ENCODE measurements at places on chromosomes 12 and 14.

DNA sequence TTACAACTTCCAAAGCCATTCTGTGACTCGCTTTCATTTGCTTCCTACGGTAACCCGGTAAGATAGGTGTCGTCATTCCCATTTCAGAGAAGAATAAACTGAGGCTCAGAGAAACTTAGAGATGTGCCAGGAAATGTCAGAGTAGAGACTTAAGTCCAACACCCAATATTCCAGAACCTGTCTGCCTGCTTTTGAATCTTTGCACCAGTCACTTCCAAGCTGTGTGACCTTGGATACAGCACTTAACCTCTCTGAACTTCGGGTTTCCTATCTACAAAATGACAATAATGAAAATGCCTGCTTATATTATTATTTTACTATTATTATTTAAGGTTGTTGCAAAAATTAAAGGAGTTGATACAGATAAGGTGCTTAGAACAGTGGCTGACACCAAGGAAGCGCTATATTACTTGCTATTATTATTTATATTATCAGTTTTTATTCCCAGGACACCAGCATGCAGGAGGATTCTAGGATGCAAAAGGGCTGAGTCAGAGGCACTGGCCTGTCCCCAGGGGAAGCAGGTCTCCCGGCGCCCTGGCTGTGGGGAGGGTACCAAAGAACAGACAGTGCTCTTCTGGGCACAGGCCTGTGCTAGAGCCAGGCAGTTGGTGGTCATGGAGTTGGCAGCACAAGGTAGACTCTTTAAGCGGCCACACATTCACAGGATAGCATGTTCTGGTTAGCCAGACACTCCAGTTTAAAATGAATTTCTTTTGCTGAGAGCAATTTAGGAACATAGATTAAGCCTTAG lies 5.4 kb downstream of the HSPB8 start:
- no peak for DNase-seq

- no peak for DNase-seq
These were observed 207.3 kb downstream of the PCNX1 start for GRCh38 chr14:71114565-71114964.

DNA sequence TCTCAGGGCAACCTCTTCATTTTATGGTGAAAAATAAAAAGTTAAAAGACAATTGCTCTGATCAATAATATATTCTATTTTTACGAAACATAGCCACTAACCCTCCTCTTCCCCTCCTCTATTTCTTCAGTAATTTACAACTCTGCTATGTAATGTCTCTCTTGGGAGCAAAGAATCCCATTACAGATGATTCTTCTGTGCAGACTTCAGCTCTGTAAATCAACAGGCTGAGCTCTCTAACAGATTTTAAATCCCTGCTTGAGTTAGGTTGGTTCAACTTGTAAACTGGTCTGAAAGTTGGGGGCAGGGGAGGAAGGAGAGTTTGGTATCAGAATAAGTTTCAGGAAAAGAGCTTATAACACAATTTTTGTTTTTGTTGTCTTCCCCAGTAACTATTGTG lies 151.0 kb downstream of the SLC25A21 start:
- no peak for DNase-seq

- DNase-seq, result no peak
These were observed 16.3 kb upstream of the FLVCR2 start for GRCh38 chr14:75562089-75562488.

DNA sequence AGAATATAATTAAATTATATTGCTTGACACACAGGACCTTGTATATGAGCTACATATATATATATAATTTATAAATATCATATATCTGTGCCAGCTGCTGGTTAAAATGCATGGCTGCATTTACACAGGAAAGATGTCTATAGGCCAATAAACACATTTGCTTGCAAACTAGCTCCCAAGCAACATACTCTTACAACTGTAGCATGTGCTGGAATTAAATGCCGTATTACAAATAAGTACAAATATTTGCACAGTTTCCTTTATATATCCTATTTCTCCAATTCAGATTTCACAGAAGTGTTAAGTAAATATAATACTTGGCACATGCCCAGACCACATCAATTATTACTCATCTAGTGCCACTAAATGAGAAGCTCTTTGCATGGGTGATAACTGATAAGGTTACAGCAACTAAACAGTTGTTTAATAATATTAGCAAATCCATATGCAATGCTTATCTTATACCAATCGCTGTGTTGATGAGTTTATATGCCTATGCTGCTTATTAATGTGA lies 66.7 kb upstream of the E2F7 start:
- no peak for DNase-seq

DNA sequence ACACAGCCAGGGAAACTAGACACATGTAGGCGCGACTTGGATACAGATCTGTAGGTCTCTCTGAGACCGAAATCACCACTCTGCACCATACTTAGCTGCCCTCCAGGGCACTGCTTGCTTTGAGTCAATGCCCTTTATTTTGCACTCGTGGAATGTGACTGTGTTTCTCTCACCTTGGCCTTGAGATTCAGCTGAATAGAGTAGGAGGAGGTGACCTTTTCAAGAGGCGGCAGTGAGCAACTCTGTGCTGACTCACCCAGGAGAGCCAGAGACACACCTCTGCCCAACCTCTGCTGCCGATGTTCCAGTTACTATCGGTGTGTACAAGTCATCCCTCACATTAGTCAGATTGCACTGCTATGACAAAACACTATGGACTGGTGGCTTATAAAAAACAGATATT lies 583.4 kb downstream of the VRK1 start:
- DNase-seq, result no peak

DNA sequence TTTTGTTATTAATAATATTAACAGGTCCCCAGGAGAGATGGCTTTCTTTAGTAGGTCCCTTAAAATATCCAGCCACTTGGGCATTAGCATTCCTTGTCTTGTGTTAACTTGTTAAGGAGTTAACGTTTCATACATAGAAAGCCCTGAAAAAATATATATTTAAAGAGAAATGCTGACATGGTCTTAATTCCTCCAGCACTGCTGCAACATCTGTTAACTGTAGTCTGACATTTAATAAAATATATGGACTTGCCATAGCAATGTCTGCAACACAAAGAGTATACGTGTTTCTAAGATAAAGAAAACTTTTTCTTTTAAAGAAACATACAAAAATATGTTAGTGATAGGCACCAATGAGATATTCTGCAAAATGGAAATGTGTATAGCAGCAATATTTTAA lies 10.0 kb downstream of the SLC38A4 start:
- DNase-seq, result no peak

DNA sequence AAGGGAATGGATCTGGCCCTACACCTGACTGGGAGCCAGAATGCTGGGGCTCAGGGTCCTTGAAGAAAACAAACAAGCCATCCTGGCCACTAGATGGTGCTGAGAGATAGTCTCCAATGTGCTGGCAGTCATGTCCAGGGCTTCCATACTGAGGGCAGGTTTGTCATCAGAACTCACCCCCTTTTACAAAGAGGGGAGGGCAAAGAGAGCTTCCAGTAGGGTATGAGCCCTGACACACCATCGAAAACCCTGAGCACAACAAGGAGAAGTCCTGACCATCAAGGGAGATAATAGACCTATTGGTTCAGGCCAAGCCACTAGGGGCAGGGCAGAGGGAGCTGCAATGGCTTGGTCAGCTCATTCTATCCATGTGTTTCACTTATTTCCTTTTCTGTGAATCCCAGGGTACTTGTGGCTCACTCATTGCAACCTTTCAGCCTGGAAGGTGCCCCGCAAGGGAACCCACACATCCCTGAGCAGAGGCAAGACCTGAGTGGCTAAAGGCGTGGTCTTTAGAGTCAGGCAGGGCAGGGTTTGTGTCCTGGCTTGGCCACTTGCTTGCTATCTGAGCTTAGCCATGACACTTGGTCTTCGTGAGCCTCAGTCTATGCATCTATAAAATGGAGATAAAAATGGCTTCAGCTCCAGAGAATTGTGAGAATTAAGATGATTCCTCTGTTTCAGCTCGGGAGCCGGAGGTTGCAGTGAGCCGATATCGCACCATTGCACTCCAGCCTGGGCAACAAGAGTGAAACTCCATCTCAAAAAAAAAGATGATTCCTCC lies 6.2 kb upstream of the PLEKHH1 start:
- DNase-seq, result peak; percentile 49

DNA sequence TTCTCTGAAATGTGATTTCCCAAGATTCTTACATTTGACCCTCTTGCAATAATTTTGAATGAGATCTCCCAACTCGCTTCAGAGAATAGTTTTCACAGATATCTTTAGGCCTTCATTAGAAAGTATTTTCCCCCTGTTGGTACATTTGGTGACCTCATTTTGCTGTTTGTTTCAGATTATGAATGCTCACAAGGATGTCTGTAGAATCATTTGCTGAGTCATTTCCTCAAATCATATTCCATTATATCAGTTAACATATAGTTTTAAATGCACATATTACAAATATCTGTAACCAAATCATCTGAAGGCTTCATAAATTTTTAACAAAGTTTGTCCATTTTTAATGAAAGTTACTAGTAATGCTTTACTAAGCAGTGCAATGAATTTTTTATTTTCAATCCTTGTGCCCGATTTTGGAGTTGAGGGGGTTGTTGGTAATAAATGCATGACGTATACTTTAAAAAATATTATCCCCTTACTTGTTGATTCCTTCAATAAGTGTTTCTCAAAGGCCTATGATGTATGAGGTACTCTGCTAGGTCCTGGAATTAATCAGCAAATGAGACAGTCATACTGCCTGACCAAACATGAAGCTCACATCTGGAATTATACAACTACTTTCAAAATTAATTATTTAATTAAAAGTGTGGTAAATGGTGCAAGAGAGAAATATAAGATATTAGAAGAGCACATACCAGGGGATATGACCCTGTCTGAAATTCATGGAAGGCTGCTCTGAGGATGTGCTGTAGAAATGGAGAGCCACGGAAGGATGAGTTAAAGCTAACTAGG lies 126.9 kb upstream of the RAP1B start:
- DNase-seq, result peak; percentile 75

- no peak for DNase-seq
These were observed 2.5 kb downstream of the KDM5A start for GRCh38 chr12:386651-387050.

- DNase-seq, result peak; percentile 69
These were observed 91.8 kb downstream of the EML1 start for GRCh38 chr14:99884834-99885648.

- peak; percentile 20 for DNase-seq
These were observed 382.4 kb downstream of the VRK1 start for GRCh38 chr14:97179573-97179972.

All from fibroblast of upper back skin (primary cell).